Stimulated activated naive CD8-positive, alpha-beta T cell treated with anti-CD3 and anti-CD28 coated beads, Interleukin-15, amount 100 ng/mL, for 72 hours (primary cell): ENCODE measurements at places on chromosomes 4 and X.

- DNase-seq = no peak
Observed at GRCh38 chrX:150348365-150348764, 14.8 kb upstream of the MAMLD1 start.

GRCh38 chr4:63296773-63297172 is 1112.5 kb downstream of the TECRL start:
- no peak for DNase-seq

DNA sequence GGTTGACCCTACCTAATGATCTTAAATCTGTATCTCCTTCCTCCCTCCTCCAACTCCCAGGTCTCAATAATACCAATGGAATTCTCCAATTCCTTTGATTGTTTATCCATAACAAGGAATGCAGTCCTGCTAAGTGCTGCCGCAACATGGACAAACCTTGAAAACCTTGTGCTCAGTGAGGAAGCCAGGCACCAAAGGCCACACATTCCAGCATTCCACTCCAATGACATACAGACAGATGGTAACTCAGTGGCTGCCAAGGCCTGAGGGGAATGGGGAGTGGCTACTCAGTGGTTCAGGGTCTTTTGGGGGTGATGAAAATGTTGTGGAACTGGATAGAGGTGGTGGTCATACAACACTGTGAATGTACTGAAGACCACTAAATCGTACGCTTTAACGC is 10.4 kb downstream of the HAUS7 start:
- DNase-seq = no peak

GRCh38 chrX:17160975-17161374 is 214.0 kb upstream of the NHS start:
- DNase-seq = no peak
